ENCODE measurements at places on chromosomes 5 and 9.

GRCh38 chr9:12461763-12462460, 231.3 kb upstream of the TYRP1 start:
- DNase-seq = no peak

GRCh38 chr5:136811551-136811950, 446.2 kb upstream of the TRPC7 start:
- peak; percentile 90 for DNase-seq

DNA sequence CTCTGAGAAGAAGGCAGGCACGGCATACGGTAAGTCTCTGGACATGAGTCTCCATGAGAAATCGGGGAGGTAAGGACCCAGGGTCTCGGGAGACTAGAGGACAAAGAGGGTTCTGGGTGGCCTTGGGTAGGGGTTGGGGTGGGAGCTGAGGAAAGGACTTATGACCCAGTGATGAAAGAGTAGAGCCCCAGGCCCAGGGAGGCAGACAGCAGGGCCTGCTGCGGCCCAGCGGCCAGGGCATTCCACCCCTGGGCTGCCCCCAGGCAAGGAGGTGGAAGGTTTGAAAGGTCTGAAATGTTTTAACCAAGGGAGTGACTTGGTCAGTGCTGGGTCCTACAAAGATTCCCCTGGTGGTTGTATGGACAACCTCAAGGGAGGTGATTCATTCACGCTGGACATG, 89.1 kb downstream of the CRB2 start:
- DNase-seq = no peak

GRCh38 chr9:88799541-88800328, 191.5 kb upstream of the S1PR3 start:
- DNase-seq = no peak

- DNase-seq = no peak
These were observed 19.8 kb downstream of the IL7R start for GRCh38 chr5:35876454-35876853.

DNA sequence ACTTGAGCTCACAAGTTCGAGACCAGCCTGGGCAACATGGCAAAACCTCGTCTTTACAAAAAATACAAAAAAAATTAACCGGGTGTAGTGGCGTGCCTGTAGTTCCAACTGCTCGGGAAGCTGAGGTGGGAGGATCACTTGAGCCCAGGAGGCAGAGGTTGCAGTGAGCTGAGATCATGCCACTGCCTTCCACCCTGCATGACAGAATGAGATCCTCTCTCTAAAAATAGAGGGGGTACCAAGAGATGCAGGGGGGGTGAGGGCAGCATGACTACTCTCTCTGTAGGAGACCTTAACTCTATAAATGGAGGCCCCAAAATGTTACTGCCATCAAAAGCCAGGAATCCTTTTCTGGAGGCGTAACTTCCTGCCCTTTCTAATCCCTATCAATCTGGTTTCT, 243.9 kb downstream of the DOCK8 start:
- DNase-seq = no peak

GRCh38 chr9:6109986-6110385, 94.6 kb upstream of the RANBP6 start:
- DNase-seq = no peak

DNA sequence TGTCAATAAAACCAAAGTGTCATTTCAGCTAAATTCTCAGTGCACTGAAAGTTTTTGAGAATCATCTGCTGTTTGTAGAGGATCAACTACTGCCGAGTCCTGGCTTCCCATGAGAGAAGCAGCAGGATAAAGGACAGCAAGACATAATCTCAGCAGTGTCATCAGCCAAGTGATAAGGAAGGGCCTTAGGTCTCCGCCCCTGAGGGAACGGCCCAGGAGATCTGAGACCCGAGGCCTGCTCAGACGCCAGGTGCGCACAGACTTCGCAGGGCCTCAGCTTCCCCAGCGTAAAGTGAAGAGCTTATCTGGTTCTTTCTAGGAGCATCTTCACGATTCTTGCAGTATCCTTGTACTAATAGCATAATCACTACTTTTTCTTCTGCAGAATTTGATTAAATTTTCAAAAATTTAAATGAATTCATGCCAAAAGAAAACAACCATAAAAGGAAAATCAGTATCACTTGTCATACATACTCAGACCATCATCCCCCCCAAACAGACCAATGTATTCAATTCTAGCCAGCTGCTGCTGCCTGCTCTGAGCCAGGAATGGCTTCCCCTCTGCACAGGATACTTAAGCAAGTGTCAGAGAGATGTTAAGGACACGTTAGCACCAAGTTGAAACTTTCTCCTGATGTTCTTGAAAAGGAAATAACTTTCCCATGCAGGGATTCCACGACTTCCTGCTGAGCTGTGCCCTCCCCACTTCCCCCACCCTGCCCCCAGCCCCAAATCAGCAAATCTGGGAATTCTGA, 2.2 kb downstream of the GFPT2 start:
- DNase-seq = no peak

DNA sequence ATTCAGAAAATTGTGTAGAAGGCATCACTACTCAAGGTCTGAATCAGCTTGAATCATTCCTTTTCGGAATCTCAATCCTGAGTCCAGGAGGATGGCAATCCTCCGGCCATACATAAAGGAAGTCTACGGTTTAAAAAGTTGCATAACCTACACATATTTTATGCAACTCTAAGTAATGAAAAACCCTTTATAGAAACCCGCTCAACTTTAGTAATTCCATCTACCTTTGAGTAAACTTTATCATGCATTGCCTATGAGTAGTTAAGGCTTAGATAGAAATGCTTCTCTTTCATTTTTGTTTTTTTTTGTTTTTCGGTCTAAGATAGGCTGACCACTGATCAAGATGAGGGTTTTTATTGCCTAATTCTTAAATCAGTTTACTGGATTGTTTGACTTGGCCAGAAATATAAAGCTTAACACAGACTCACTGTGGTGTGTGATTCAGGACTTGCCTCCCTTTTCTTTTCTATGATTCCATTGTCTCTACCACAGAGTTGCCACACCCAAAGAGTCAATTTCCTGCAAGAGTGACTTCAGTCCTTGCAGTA, 85.0 kb downstream of the LURAP1L start:
- peak; percentile 82 for DNase-seq

GRCh38 chr9:137626464-137626863, 7.7 kb downstream of the EHMT1 start:
- no peak for DNase-seq

DNA sequence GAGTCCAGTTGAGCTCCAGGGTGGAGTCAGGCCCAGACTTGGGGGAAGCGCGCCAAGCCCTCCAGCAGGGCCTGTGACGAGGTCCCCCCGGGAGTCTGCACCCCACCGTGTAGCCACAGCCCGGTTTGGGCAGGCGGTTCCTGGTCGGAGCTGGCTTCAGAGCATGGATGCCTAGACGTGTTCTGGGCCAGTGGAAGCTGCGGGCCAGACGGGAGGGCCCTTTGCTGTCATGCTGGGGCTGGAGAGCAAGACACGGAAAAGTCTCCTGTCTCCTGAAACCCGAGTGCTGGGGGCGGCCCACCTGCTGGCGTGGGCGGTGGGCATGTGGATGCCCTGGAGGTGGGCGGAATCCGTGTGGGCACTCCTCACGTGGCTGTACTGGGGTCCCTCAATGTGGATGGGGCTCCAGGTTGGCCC, 1.9 kb downstream of the GPSM1 start:
- DNase-seq = no peak

DNA sequence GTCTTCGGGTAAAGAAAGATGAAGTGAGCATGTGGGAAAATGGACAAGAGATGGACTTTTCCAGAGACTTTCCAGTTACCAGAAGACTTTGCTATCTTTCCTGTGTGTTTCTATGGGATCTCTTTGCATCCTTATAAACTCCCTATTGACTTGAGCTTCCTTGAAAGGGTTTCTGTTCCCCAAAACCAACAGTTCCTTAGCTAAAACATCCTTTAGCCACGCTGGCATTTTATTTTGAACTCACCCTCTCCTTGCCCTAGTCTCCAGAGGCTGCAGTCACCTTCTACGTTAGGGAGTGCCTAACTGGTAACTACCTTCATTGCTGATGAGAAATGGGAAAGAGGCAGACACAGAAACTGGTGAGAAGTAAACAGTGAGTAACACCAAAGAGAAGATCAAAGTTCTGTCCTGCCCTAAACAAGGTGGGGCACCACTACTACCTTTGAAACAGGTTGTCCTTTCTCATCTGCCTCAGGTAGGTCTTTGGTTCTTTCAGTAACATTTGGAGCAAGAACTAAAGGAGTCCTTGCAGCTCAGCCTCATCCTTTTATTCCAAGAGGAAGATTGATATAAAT, 402.9 kb downstream of the ENC1 start:
- DNase-seq = no peak

DNA sequence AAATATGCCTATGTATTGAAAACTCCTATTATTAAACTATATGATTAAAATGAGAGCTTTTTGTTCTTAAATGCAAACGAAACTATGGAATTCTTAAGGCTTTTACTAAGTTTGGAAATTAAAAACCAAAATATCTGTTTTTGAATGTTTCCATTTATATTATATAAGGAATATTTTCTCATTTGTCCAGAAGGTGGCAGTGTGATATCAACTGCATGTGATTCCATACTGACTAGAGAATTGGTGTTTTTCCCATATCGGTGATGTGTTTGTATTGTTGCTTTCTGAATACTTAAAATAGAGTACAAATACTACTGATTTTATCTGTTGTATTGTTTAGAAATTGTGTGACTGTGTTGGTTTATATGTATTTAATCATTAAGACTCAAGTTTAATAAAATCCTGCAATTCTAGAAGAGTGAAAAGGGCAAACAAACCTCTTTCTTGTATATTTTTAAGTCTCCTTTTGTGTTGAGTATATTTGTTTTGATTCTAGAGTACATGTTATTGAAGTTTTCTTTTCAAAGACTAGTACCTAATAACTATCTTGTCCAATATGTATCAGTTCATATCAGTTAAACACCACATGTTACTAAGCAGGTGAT, 320.8 kb downstream of the CCDC171 start:
- DNase-seq = peak; percentile 68

DNA sequence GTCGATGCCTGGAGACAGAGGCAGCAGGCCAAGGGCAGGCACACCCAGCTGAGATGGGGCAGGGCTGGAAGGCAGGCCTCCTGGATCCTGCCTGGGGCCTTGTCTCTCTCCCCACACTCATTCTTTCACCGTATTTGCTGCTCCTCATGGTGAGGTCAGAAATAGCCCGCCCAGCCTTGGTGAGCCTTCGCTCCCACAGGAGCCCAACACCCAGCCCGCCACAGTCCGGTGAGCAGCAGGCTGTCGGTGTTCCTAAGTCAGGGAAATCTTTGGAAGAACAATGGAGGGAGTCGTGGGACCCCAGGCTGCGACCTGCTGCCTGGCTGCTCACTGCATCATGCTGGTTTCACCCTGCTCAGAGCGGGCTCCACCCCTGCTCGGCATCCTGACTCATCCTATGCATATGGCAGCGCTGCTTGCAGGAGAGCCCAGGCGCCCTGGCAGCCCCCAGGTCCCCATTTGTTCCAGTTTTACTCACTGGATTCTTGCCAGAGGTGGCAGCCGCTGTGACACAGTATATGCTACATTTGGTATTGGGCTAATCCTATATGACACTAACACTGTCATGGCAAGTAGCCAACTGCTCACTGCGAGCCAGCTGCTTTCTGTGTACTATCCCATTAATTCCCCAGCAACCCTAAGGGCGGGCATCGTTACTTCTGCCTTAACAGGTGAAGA, 53.2 kb upstream of the NCS1 start:
- DNase-seq = peak; percentile 81

GRCh38 chr5:33244441-33245150, 196.2 kb upstream of the TARS1 start:
- DNase-seq = peak; percentile 18

- peak; percentile 77 for DNase-seq
These were observed 120.0 kb upstream of the CACNA1B start for GRCh38 chr9:137757613-137758029.

DNA sequence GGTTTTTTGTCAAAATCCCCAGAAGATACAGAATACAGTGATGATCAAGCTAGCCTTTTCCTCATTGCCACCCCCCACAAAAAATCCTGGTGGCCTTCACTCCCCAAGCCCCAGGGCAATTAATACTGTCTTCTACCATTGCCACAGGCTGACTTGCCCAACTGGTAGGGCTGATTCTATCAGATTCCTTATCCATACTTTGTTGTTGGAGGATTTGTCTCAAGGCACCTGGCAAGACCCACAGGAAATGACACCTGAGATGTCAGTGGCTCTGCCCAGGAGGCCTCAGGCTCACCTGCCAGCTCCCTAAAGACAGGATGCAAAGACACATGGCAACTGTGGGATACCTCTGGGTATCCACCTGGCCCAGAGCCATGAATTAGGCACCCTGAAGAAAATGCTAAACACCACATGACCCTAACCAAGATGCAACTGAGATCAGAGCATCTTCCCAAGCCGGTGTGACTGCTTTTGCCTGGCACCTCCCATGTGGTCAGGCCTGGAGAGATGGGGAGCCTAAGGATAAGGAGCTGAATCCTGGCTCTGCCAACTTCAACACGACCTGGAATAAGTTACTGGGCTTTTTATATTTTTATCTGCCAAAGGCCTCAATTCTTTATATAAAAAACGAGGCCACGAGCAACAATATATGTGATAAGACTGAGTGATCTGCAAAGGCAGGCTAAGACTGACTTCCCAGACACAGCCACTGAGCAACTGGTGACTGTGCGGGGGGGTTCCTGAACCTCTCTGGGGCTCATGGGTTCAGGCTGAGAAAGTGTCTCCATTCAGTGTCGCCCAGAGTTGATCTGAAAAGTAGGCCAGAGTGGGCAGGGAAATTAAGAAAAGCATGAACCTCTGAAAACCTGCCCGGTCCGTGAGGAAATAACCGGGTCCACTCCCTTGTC, 944 bp downstream of the ATOX1 start:
- DNase-seq = no peak

GRCh38 chr9:37121881-37122280, 1.5 kb downstream of the ZCCHC7 start:
- no peak for DNase-seq

- peak; percentile 81 for DNase-seq
These were observed 1.5 kb downstream of the SMARCA2 start for GRCh38 chr9:2016408-2017330.

DNA sequence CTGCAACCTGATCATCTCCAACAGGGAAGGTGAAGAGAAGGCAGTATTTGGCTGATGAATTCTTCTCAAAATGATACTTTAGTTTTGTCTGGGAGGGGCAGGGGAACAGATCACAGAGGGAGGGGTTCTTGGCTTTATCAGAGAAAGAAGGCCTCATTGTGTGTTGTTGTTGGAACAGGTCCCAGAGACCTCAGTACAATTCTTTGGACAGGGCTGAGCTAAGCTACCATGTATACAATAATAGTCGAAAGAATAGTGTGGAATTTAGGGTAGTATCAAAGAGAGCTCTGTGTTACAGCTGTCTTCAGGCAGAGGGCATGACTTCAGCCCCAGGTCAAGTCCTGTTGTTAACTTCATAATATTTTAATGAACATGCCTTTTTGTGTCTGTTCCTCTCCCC, 39.9 kb downstream of the ARHGAP26 start:
- peak; percentile 8 for DNase-seq

GRCh38 chr5:172801179-172801671, 30.2 kb upstream of the DUSP1 start:
- peak; percentile 96 for DNase-seq

GRCh38 chr9:109098960-109099308, 20.8 kb downstream of the TMEM245 start:
- DNase-seq = no peak

DNA sequence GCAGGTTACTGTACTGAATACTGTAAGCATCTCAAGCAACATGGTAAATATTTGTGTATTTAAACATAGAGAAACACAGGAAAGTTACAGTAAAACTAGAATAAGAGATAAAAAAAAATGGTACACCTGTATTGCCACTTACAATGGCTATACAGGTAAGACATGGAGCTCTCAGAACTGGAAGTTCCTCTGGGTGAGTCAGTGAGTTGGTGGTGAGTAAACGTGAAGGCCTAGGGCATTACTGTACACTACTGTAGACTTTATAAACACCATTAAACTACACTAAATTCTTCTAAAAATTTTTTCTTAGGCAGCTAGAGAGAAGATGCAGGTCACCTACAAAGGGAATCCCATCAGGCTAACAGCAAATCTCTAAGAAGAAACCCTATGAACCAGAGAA, 872.9 kb downstream of the TAF11L14 start:
- DNase-seq = no peak

Measured in fibroblast of skin of scalp (primary cell).